NCI-H226 (cell line): ENCODE measurements at places on chromosomes 5 and 9.
A peak's percentile ranks its signal among the peaks of the same experiment; 100 is the strongest.

DNA sequence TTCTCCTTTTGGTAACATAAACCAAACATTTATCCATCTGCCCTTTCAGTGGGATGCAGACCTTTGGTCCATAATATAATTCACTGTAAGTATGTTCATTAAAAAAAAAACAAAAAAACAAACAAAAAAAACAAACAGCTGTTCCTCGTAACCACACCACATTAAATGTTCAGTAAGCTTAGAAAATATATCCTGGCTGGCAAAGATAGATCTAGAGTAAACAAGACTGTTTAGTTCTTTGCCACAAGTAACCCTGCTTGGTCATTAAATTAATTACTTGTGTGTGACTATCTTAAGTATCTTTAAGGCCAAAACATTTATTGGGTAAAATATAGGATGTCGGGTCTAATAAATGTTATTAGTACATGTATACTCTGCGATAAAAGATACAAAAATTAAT is 1717.1 kb downstream of the EFNA5 start:
- no peak for DNase-seq

GRCh38 chr5:91111473-91112238 is 271.5 kb downstream of the ARRDC3 start:
- no peak for DNase-seq

DNA sequence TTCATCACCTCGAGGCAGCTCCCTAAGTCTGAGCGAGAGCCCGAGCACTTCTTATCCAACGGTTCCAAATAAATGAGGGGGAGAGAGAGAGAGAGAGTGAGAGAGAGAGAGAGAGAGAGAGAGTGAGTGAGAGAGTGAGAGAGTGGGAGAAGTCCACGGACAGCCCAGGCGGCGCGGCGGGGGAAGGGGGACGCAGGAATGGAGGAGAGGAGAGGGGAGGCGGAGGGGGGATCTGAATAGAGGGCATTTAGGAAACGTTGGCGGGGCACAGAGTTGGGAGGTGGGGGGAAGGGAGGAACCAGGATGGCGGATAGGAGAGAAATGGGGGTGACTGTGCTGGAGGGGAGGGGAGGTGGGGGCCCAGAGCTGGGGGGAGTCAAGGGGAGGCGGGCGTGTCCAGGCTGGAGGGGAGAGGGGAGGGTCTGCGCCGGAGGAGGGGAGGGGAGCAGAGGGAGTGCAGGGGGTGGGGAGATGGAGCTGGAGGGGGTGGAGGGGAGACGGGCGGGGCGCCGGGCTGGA is 398 bp upstream of the BASP1 start:
- DNase-seq, result peak; percentile 73

- peak; percentile 11 for DNase-seq
Observed at GRCh38 chr5:106368021-106368420, 1302.7 kb downstream of the EFNA5 start.

GRCh38 chr5:58383448-58383847 is 76.4 kb downstream of the PLK2 start:
- DNase-seq, result no peak

DNA sequence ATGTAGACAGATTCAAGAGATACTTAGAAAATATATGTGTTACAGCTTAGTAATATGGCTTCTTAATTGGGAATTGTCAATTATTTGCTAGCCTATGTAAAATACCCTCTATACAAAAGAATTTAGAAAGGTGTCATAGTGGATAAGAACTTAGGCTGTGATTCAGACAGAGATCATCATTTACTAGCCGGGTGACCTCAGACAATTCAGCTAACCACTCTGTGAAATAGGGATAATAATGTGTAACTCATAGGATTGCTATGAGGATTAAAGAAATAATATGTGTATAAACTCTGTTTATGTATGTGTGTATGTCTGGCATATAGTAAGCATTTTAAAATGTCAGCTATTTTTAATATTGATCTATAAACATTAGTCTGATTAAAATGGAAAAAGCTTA is 5.9 kb upstream of the LARS1 start:
- DNase-seq, result peak; percentile 54

DNA sequence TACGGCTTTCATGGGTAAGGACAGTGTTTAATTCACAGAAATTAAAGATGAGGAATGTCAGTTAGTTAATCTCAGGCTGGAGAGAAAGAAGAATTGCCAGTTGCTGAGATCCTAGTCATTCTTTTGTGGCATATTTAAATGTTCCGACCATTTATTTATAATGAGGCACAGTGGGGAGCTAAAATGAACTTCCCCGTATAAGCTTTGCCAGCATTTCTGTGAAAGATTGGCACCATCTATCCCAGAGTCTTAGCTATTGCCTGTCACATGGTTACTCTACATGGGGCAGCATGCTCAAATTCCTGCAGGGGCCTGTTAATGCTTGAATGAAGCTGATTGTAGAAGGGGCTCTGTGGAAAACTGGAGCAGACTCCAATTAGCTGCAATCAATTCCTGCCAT is 314.1 kb downstream of the PRELID2 start:
- DNase-seq, result no peak

DNA sequence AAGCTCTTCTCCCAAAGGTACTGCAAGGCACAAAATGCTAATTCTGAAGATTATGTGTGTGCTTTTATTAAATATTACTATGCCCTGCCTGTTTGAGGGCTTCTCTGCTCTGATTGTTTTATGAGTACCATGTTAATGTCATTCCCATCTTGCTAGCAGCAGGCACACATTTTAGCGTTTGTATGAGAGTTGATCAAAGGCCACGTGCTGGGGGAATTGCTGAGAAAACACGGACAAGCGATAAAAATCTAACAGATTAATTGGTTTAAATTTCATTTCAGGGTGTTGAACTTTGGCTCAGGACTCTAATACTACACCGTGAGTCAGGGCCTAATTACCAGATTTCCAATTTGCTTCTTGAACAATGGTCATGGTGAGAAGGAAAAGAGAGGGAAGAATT is 298.4 kb downstream of the EBF1 start:
- DNase-seq, result no peak

GRCh38 chr5:177980743-177981151 is 15.3 kb downstream of the PROP1 start:
- peak; percentile 9 for DNase-seq

GRCh38 chr9:69809304-69809863 is 11.2 kb upstream of the CFAP95 start:
- no peak for DNase-seq

DNA sequence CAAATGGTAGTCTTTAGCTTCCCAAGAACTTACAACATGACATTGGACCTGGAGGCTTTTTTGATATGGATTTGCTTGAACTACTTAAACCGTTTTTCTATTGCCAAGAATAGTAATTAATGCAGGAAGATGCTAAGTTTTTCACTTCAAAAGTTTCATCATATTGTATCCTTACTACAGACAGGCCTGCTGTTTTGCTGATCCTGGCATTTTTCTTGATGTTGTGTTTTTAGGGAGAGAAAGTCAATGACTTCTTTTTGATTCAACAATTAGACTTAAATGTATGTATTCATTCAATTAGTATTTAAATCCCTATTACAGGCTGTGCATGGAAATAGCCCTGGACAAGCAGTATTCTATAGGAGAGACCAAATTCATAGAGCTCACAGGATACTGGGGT is 172.7 kb downstream of the TRPM3 start:
- DNase-seq, result no peak

GRCh38 chr9:75183306-75183705 is 95.0 kb downstream of the OSTF1 start:
- no peak for DNase-seq

DNA sequence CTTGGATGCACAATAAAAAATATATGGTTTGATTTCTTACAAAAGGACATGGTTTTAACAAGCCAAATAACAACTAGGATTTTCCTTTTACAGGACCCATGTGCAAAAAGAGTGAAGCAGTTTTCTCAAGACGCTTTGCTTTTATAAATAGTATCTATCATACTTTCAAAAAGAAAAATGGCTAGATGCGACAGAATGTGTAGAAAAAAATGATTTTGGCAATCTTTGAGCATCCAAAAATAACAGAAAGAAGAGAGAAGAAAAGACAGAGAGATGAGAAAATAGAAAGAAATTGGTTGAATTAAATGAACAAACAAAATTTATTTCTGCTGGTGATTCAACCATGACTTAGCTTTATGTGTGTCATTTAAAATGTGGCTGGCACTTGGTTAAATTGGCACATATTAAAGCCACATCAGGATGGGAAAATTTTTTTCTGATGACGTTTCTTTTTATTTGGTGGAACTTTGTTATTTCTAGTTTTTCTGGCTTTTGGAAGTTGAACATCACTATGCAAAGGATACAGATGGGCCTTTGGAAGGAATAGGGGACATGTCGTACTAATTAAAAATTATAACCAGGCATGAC is 35.6 kb upstream of the NREP start:
- no peak for DNase-seq

- DNase-seq, result peak; percentile 49
Observed at GRCh38 chr9:116087246-116087645, 66.3 kb upstream of the PAPPA start.

DNA sequence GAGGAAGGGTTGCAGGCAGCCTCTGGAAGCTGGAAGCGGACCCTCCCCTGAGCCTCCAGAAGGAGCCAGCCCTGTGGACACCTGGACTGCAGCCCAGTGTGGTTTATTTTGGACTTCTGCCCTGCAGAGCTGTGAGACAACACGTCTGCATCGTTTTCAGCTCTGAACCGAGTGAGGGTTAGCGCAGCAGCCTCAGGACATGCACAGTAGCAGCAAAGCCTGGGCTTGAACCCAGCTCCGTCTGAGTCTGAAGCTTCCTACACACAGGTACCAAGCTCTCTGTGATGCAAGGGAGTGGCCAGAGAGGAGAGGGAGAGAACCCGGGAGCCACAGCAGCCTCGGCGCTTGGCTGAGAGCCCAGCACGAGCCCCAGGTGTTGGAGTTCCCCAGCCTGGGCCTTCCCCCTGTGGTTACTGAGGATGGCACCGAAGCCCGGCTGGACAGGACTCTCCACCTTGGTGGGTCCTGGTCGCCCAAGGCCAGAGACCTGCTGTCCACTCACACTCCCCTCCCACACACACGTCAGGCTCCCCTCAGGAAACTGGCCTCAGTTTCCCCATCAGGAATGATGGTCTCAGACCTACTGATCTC is 128.2 kb downstream of the OLFM1 start:
- peak; percentile 8 for DNase-seq

DNA sequence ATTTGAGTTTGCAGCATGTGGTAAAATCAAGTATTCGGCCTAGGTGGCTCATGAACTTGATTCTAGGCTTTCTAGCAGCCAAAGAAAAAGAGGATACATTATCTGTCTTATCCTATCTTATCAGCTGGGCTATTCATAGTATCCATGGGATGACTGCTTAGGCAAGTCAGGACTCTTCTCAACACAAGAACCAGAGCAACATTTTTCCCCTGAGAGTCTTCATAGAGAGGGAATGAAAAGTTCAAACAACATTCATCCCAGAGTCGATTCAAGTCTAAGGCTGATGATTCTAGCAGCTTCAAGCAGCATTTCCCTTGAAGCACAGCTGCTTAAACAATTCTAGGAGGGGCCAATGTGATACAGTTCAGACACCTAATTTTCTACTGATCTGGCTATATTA is 3.0 kb downstream of the S100Z start:
- no peak for DNase-seq

GRCh38 chr5:103207653-103208052 is 50.9 kb upstream of the MACIR start:
- no peak for DNase-seq

- DNase-seq, result no peak
Observed at GRCh38 chr5:38018016-38018415, 178.2 kb upstream of the GDNF start.

DNA sequence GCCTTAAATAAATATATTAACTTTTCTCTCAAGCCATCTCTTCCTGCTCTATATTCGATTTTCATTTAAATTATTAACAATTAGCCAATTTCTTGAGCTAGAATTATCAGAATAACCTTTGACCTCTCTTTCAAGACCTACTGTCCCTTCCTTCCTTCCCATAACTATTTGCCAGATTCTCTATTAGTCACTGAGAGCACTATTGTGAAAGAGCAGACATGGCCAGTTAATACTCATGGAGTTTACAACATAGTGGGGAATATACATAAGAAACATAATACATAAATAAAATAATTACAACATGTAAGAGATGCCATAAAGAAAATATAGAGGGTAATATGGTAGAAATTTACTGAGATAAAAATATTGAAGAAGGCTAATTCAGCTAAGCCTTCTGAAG is 72.1 kb upstream of the CHD1 start:
- DNase-seq, result peak; percentile 15

DNA sequence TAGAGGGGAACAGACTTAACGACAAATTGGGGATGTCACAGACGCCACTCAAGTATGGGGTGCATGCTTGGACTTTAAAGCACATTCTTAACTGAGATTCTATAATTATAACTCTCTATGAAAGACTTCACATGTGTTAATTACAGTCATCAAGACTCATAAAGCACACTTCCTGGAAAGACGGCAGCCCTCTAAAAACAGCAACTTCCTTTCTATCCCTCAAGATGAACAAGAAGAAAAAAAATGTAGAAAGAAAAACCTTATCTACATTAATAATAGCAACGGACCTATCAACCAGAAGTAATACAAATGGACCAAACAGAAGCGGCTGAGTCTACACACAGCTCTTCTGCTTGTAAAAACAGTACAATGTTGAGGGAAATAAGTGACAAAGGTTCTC is 21.2 kb downstream of the GNAQ start:
- no peak for DNase-seq

DNA sequence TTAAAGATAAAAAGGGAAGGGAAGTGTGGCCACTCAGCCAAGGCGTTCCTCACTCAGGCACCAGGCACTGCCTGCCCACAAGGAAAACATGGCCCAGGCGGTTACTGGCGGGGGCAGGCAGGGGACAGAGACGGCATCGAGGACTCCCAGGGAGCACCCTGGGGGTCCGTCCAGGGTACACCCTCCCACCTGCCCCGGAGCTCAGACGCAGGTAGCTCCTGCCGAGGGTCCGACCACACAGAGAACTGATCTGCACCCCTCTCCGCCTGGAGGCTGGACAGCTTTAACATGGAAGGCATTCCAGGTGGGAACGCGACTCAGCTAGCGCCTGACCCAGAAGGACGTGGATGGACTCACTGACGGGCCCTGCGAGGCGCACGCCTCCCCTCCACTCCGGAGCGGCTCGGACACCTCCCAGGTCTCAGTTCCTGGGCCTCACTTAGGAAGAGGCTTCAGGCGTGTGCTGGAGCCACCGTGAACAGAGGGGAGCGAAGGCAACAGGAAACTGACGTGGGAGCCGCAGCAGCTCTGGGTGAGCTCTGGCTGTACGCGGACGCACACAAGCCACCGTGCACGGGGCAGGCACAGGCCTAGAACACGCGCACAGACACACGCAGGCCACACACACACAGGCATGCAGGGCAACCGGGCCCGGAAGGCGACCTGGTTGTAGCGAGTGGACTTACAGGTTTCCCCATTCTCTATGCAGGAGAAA is 47.5 kb downstream of the NKD2 start:
- no peak for DNase-seq

DNA sequence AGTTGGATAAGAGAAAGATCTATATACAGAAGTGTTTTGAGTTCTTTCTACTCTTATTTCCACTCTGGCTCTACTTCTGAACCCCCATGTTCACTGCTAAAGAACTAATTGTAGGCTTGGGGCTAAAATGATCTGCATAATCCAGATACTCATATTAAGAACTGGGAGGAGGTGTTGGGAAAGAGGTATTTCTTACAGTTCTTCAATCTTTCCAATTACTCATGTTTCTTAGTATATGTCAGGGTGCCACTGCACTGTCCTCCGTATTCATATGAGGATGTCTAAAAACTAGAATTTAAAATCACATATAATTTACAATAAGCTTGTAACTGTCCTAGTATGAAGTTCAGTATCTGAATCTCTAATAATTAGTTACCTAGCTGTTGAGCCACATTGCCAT is 12.7 kb downstream of the NIPBL start:
- DNase-seq, result no peak

- DNase-seq, result no peak
Observed at GRCh38 chr5:53856506-53856905, 296.1 kb downstream of the NDUFS4 start.
